CD8-positive, alpha-beta T cell (primary cell): ENCODE measurements at places on chromosomes 11 and 22.

DNA sequence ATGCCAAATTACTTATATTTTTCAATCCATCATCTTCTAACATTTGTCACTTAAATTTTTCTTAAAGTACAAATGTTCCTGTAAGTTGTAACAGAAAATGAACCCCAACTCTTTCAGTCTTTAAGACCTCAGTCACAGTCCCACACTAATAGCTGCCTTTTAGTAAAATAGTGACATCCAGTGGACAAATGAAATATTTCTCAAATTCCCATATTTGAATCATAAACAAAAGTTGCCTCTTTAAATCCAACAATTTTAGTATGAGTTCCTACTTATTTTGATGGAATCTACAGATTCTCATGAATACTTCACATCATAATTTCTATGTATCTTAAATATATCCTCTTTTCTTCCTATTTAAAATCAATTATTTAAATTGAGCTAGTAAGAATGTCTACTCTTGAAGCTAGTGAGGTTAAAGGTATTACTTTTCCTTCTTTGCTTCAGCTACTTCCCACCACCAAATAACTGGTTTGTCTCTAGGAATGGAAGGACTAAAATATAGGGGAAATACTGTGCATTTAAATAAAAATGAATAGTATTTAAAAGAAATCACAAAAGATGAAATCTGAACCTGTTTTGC, 9.2 kb downstream of the LIN7C start:
- DNase-seq = no peak

- DNase-seq = no peak
Observed at GRCh38 chr11:6480299-6480914, 724 bp downstream of the ARFIP2 start.

- no peak for DNase-seq
Observed at GRCh38 chr11:12961615-12962014, 47.5 kb upstream of the RASSF10 start.

DNA sequence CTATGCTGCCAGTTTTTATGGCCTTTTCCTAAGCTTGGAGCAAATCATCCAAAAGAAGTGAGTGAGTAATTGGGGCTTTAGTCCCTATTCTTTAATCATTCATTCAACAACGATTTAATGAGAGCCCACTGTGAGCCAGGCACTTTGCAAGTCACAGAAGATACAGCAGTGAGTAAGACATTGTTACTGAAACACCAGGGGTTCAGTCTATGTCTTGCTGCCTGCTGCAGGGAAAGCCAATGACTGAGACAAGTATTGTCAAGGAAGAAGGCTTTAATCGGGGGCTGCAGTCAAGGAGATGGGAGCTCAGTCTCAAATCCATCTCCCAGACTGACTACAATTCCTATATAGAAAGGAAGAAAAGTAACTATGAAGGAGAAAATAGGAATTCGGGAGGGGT, 228.3 kb downstream of the FAM181B start:
- no peak for DNase-seq

- no peak for DNase-seq
Observed at GRCh38 chr11:69912161-69912910, 93.1 kb upstream of the FGF3 start.

GRCh38 chr22:40009292-40009774, 14.6 kb downstream of the FAM83F start:
- no peak for DNase-seq

- DNase-seq = no peak
Observed at GRCh38 chr11:88188251-88188931, 13.1 kb upstream of the RAB38 start.

DNA sequence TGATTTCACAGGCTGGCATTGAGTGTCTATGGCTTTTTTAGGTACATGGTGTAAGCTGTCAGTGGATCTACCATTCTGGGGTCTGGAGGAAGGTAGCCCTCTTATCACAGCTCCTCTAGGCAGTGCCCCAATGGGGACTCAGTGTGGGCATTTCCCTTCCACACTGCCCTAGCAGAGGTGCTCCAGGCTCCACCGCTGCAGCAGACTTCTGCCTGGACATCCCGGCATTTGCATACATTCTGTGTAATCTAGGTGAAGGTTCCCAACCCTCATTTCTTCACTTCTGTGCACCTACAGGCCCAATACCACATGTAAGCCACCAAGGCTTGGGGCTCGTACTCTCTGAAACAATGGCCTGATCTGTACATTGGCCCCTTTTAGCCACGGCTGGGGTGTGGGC, 78.3 kb downstream of the RNF169 start:
- no peak for DNase-seq
